ENCODE measurements at places on chromosomes 1 and 21.

- no peak for DNase-seq
Observed at GRCh38 chr1:201570886-201571624, 32.1 kb downstream of the NAV1 start.

DNA sequence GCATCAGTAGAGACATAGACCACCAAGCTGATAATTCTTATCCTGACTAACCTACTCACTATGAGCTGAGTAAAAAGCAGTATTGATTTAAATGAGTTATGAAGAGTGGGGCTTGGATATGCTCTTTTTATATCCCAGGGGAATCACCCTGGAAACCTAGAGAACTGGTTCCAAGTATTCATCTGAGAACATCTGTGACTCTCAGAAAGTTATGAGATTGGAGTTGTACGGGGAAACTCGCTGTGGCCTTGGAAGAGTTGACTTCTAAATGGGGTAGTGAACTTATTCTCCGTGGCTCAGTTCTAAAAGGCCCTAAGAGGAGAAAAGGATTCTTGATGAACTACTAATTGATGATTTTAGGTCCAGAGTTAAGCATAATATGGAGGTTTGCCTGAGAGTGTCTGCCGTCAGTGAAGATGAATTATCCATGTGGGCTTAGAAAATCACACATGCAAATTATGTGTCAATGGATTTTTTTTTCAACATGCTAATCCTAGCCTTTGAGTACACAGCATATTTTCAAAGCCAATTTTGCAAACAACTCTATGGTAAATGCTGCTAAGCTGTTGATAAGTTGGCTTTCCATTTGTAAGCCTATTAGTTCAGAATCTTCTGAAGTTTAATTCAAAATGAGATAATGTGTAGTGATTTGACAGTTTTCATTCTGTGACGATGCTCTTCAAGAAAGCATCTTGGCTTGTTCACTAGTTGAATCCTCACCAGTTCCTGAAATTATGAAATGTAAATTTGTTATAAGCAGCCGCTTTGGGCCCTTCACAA, 122.7 kb downstream of the FGGY start:
- DNase-seq = no peak

GRCh38 chr1:20409012-20409411, 77.0 kb downstream of the CAMK2N1 start:
- no peak for DNase-seq

- DNase-seq = no peak
Observed at GRCh38 chr1:162682013-162682419, 49.8 kb downstream of the DDR2 start.

- peak; percentile 70 for DNase-seq
Observed at GRCh38 chr1:235513495-235514366, 9.5 kb upstream of the B3GALNT2 start.

- no peak for DNase-seq
Observed at GRCh38 chr1:101178341-101178687, 58.5 kb upstream of the S1PR1 start.

DNA sequence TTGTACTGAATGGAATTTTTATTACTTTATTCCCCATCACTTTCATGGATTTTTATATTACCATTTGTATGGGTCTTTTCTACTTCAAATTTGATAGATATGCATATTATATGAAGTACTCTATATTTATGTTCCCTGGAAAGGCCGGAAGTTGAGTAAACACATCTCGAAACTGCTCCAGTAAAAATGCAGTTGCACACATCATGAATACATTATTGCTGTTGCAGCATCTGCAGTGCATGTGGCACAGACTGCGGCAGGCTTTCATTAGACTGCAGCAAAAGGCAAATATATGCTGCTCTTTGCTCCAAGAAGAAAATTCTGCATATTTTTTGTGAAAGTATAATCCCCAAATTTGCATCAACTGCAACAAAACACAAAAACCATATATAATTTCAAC, 48.7 kb upstream of the LRRC7 start:
- DNase-seq = no peak

- no peak for DNase-seq
Observed at GRCh38 chr1:80919426-80919825, 881.3 kb upstream of the ADGRL2 start.

DNA sequence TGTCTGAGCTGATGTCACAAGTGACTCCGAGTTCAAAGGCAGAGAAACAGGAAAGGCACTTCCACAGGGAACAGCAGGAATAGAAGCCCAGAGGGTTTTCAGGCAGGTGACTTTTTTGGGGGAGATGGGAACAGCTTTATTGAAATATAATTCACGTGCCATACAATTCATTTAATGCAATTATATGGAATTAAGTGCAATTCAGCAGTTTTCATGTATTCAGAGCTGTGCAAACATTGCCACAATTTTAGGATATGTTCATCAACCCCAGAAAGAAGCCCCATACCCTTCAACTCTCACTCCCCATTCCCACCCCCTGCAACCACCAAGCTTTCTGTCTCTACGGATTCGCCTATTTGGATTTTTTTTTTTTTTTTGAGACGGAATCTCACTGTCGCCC, 17.0 kb downstream of the KCNAB2 start:
- DNase-seq = no peak

GRCh38 chr1:208176649-208177048, 67.5 kb downstream of the PLXNA2 start:
- DNase-seq = no peak

GRCh38 chr1:212582808-212583615, 25.5 kb upstream of the ATF3 start:
- DNase-seq = no peak

GRCh38 chr1:25657883-25658760, 41.5 kb downstream of the MAN1C1 start:
- DNase-seq = no peak

DNA sequence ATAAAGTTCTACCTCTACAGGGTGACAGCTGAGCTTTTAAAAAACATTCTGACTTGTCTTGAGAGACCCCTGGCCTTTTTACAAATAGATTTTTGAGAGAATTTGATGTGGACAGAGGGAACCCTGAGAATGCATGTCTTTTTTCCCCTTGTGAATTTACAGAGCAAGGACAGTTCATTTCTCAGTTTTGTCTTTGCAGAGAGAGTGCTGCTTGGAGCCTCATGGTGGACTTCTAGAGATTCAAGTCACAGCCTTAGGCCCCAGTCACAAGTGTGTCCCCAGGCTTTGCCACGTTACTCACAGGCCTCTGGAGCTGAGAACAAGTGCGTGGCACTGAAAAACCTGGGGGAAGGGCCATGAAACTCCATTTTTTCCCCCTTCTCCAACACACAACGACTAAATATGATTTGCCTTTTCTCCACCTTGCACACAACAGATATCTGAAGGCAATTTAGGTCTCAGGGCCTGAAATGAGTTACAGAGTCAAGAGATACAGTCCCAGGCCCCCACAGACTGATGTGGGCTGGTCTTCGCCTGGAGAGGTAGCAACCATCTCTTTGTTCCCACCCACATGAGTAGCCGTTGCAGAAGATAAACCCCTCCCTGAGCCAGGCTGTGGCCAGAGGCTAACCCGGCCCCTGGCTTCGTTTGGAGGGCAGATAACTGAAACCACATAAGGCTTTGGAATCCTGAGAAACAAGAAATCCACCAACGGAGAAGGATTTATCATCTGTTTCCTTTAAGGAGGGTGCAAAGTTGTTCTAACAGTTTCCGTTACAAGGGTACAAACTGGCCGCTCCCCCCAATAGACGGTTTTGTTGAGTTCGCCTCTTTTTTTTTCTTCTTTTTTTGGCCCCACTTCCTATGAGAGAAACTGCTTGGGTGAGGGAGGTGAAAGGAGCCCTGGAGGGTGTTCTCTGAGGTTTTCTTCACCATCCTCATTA, 1.0 kb upstream of the PIGV start:
- DNase-seq = peak; percentile 28

- DNase-seq = peak; percentile 73
Observed at GRCh38 chr1:159008744-159009188, 941 bp upstream of the IFI16 start.

DNA sequence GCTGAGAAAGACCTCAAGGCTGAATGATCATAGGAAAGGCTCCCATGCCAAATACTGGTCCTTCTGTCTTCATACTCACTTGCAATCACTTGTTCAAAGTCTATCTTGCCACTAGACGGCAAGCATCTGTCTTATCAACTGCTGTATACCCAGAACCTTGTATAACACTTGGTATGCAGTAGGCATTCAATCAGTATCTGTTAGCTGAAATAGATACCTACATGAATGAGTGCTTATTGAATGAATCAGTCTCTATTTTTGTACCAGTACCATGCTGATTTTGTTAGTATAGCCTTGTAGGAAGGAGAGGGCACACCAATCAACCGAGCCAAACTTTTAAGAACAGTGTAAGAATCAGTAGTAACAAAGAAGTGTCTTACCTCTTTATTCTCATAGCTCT, 80.6 kb downstream of the NIBAN1 start:
- no peak for DNase-seq

DNA sequence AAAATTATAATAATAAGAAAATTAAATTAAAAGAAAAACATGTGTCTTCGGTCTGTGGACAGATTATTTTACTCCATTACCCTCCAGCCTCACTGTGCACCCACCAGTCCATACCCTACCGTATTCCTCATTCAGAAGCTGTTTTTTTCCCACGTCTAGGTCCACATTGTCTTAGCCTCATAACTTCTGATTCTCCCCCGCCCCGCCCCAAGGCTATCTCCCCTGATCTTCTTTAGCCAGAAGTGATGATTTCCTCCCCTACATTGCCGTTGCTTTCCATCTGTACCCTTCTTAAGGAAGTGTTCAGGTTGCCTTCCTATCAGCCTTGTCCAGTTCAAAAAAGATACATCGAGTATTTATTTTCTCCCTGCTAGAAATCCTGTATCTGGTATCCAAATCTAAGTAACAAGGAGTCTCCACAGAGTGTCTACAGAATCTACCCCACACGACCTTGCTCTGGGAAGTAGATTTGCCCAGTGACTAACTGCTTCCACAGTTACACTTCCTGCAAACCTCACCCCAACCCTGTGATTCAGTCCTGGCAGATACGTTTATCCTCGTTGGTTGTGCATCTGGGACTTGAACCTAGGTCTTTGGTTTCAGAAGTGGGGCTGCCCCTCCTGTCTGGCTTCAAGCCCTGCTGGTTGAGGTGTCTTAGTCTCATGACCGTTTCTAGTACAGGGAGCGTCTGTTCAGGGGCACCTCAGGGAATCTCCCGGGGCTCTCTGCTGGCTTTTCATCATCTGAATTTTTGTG, 470.2 kb downstream of the CAMTA1 start:
- no peak for DNase-seq

GRCh38 chr1:165235155-165235776, 121.2 kb downstream of the LMX1A start:
- DNase-seq = no peak

DNA sequence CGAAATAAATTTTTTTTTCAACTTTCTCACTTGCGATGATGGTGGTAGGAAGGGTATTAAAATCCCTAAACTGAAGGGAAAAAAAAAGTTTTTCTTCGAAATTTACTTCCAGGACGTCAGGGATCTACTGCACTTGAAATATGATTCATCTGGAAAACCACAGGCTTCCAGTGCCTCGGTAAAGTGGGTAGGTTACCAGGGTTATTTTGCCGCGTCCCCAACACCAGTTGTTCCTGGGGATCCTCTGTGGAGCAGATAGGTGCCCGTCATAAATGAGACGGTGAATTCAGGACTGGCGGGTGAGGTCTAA, 773 bp downstream of the RABIF start:
- no peak for DNase-seq

GRCh38 chr1:59803458-59804038, 11.2 kb upstream of the HOOK1 start:
- no peak for DNase-seq

- peak; percentile 31 for DNase-seq
Observed at GRCh38 chr21:39079617-39080016, 103.6 kb downstream of the PSMG1 start.

GRCh38 chr1:211133393-211133835, 534 bp downstream of the KCNH1 start:
- peak; percentile 4 for DNase-seq

- peak; percentile 27 for DNase-seq
Observed at GRCh38 chr1:156747742-156748669, 3.5 kb downstream of the HDGF start.

DNA sequence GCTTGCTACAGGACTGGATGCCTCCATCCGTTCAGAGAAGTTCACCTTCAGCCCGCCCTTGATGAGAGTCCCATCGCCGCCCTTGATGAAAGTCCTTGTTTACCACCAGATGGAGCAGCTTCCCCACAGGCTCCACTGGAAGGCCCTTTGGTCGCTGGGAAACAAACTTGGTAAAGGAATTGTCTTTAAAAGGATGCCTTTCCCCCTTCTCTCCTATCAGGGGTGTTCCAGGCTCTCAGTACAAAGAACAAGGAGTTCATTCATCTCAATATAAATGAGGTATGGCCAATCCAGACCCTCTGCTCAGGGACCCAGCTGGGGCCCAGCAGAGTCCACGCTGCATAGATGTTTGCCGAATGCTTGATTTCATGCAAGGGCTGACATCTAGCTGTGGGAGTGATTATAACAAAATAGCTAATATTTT, 50.8 kb downstream of the CAPN9 start:
- DNase-seq = peak; percentile 7

GRCh38 chr1:179583771-179584320, 7.8 kb upstream of the TDRD5 start:
- no peak for DNase-seq

GRCh38 chr1:175023043-175023921, at the start of gene MRPS14:
MRPS14 (minus strand) TSS chr1:175023425; CDS start chr1:175023408, 17 bp downstream.
- peak; percentile 99 for DNase-seq

GRCh38 chr1:12128120-12128519, 38.7 kb upstream of the TNFRSF1B start:
- DNase-seq = no peak

GRCh38 chr1:181110013-181110412, 21.5 kb downstream of the IER5 start:
- DNase-seq = no peak

DNA sequence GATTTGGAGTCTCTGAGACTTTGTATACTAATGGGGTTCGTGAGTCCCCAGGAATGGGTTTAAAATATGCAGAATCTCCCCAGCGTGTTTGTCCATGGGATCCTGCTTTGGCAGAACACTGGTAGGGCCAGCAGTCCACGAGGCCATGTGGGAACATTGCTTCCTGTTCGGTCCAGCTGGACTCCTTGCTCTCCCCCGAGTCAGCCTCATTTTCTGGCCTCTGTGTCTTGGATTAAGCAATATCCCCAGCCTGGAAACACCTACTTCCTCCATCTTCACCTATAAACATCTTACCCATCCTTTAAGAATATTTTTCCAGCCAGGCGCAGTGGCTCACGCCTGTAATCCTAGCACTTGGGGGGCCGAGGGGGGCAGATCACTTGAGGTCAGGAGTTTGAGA, 142.4 kb downstream of the NAV1 start:
- DNase-seq = no peak

Data from CD4-positive, alpha-beta T cell treated with Interleukin-12 subunit alpha and Interleukin-12 subunit beta, for 1 hour (primary cell).